Stimulated activated CD4-positive, alpha-beta T cell treated with anti-CD3 and anti-CD28 coated beads, Interleukin-1b, Interleukin-23, amount 100 ng/mL, for 1 hour (primary cell): ENCODE measurements at places on chromosomes 11 and 22.

DNA sequence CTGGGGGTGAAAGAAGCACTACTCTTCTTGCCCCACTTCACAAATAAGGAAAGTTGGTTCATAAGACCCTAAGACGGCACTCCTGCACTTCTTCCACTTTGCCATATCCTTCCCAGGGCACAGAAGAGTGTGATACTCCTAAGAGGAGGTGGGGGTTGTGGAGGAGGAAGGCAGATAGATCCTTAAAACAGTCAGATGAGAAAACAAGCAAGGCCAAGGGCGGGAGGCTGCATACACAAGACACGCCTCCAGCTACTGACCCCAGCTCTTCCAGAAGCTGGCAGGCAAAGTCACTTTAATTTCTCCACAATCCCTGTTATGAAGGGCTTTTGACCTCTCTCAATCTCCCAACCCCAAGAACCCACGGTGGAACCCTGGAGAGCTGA, 1.6 kb upstream of the CHRM4 start:
- DNase-seq = no peak

- DNase-seq = no peak
These were observed 1.3 kb upstream of the MLC1 start for GRCh38 chr22:50086526-50086925.

- no peak for DNase-seq
These were observed at the start of gene CSF2RB for GRCh38 chr22:36913427-36914389. TSS of gene CSF2RB (plus strand) at chr22:36913628. CDS start at chr22:36922208, 8,580 bp downstream.

DNA sequence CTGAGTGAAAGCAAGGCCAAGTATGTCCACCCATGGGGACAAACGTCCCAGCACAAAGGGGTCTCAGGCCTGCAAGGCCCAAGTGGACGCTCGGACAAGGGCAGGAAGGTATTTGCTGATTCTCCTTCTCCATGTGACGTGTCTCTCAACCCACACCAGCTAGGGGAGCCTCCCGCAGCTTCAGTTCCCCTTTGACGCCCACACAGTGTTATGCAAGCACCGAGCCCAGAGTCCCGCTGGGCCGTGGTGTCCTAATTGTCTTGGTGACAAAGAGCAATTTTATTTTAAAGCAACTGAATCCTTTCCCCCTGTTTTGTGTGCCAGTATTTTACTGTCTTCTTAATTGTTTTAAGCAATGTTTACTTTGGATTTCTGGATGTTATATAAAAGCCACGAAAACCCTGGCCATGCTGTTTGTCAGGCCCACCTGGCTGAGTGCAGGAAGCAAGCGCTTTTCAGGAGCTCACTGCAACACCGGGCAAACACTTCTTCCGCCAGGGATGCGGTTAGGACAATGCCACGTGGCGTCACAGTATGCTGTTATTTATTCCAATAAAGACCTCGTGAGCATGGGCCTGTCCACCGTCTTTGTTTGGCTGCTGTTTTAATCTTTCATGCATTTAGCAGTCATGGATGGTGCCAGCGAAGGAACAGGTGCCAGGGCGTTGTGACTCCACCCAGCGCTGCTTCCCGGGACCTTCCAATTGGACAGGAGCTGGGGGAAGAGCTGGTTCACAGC, 8.2 kb upstream of the PARVG start:
- no peak for DNase-seq

DNA sequence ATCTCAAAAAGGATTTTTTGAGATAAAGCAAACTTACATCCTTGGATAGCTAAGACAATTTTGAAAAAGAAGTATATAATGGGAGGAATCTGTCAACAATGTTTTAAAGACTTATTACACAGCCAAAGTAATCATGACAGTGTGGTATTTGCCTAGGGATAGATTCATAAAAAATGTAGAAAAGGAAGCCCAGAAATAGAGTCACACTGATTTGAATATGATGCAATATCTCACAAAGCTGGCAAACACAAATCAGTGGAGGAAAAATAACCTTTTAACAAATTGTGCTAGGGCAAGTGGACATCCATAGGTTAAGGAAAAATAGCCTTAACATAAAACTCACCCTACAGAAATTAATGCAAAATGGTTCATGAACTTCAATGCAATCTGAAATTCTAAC, 6.0 kb downstream of the XKR3 start:
- DNase-seq = no peak

DNA sequence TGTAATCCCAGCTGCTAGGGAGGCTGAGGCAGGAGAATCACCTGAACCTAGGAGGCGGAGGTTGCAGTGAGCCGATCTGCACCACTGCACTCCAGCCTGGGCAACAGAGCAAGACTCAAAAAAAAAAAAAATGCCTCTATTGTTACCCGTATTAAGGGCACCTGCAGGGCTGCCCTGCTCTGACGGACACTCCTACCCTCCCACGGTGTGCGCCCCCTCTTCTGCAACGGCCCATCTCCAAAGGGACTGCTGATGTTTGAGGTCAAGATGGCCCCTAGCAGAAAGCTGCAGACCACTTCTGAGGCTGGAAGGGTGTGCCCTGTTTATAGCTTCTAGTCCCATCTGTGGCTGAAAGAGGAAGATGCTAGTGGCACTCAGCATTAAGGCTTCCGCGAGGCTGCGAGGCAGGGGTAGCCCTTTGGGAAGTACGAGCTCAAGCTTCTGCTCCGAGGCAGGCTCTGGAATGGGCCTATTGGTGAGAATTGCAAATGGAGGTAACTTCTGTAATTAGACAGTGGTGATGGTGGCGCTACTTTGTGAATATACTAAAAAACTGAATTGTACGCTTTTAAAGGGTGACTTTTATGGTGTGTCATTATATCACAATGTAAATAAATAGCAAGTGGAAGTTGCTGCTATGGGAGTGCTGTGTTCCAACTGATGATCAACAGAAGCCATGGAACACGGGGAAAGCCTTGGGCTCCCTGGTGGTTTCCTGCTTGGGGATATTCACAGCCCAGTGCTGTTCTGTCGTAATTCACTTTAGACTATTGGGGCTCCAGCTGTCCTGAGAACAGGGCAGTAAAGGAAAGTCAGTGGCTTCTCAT, 24.3 kb downstream of the ARFGAP2 start:
- DNase-seq = no peak

DNA sequence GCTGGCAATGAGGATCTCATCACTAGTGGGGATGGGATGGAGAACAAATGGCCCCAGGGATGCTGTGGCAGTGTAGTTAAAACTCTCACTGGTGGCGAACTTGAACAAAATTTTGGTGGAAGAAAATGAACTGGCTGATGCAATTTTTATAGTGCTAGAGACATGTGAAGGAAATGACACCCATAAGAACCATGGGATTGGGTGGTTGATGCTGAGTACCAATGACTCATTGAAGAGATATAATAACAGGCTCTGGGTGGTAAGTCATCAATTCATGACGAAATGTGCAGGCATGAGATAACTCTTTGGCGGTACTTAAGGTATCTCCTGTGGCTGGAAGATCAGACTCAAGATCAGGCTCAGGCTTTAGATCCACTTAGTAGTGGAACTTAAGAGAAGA, 172.9 kb upstream of the DDI1 start:
- no peak for DNase-seq

DNA sequence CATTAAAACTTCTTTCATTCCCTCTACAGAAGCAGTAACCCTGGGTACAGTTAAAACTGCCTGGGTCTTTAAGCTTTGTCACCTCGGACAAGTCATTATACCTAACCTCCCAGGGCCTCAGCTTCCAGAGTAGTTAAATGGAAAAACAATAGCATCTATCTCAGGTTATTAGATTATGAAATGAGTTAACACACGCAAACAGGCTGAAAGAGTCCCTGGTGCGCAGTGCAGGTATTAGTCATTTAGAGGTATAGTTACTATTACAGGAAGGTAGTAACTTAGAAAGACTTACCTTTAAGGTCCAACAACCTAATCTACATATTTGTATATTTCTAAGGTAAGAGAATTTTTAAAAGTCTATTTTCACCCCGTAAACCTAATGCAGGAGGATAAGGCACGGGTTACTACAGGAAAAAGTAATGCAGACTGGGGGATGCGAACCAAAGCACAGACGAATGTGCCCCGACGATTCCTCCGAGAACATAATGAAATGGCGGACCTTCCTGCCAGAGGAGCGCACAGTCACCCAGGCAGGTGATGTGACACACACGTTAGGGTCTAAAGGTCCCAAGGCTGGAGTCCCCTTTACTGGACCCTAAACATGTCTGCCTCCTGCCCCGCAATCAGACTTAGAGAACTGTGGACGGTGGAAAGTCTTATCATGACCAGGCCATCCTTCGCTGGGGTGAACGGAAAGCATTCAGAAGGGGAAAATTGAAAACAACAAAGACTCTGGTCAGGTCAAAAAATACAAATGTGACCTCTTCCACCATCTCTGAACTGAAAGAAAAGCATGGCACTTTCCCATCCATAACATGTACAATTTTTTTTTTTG, 1.3 kb downstream of the NAP1L4 start:
- DNase-seq = no peak

DNA sequence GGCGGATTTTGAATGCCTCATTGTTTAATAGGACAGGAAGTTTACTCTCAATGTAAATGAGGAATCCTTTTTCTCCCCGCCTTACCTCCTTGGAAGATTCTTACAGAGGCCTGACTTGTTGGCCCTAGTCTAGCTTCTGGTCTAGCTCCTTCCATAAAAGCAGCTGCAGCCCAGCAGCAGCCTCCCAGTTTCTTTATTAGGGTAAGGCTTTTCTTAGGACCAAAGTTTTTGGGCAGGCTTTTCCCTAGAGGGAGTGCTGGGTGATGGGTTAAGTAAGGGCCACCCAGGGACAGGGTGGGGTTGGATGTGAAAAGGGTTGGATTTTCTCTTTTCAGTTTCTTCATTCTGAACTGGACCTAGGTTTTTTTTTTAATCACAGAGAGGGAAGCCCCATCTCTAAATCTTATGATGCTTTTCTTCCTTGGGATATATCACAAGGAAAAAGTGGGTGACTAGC, 49.7 kb downstream of the LIF start:
- DNase-seq = no peak

DNA sequence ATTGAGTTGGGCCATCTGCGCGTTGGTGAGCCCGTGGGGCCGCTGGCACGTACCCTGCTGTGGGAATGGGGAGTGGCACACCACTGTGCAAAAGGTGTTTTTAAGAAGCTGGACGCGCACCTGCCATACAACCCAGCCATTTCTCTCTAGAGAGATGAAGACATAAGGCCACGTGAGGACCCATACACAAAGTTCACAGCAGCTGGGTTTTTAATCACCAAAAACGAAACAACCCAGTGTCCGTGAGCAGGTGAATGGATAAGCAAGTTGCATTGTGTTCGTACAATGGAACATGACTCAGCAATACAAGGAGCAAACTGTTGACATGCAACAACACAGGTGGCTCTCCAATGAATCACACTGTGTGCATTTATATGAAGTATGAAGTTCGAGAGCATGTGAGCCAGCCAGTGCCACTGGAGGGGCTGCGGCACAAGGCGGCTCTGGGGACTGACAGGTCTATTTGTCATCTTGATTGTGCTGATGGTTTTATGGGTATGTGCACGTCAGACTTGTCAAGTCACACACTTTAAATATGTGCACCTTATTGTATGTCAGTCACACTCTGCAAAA, 30.6 kb upstream of the PANX2 start:
- DNase-seq = no peak

DNA sequence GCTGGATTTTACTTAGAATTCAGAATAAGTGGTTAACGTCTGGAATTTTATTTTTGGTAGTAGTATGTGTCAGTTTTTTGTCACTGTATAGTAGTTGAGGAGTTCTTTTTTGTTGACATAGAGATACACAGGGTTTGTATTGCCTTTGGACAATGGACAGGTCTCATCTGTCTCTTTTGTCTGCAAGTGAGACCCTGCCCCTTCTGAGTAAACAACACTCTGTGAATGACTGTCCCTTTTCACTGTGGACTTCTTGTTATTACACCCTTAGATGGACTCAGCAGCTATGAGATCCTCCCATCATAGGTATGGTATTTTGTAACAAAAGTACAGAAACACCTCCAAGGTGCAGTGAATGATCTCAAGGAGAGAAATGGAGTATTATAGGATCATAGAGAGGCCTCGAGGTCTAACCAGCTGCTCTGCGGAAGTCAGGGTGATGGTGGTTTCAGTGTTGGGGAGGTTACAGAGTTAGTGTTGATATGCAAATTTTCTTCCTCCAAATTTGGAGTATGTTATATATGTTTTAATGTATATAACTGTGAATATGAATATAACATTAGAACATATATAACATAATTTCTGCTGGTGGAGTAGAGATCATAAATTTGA, 7.8 kb downstream of the PPP6R3 start:
- no peak for DNase-seq
